Inflammatory macrophage (primary cell): ENCODE measurements at places on chromosomes 2 and 18.

DNA sequence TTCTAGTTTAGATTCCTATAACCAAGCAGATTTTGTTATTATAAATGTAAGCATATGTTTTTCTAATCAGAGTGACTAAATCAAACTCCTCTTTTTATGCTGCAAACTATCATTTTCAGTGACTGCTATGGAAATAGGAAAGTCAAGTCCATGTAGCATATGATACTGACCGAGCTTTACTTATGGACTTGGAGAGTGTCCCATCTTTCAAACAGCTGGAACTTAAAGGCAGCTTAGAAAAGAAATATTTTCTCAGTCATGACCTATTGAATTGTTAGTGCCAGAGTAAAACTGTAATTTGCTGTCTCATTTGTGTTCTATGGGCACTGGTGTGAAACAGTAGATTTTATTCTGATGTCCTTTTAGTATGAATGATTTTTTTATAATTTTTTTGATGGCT lies 76.7 kb downstream of the PHLPP1 start:
- no peak for DNase-seq

DNA sequence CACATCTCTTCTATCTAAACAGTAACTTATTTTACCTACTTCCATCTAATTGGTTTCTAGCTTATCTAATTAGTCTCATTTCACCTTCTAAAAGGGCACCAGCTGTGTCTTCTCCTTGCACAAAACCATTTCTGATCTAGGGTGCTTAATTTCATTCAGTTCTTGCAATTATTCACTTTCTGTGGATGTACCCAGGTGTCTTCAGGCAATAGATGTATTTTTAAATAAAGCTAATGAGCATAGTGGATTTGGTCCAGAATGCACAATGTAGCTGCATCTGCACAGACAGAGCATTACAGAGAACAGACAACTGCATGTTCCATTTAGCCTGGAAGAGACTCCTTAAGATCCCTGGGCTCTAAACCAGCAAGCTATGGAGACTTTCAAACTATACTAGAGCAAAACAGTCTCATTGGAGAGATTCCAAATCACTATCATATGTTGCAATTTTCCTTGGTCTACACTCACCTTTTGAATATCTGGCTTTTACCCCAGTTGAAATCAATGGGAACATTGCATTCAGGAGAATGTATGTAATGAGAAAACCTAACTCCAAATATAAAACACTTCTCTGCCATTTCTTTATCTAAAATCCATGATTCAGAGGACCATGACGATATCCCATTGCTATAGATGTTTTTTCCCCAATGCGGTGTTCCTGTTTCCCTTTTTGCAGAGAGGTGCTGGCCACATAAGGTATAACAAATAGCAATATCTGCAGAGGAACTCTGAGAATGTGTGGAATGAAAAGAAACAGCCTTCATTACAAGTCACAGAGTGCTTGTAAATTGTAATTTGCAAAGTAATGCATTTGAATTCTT lies 3.5 kb upstream of the RFX8 start:
- no peak for DNase-seq

- no peak for DNase-seq
Observed at GRCh38 chr2:201839727-201840126, 33.4 kb downstream of the CDK15 start.

DNA sequence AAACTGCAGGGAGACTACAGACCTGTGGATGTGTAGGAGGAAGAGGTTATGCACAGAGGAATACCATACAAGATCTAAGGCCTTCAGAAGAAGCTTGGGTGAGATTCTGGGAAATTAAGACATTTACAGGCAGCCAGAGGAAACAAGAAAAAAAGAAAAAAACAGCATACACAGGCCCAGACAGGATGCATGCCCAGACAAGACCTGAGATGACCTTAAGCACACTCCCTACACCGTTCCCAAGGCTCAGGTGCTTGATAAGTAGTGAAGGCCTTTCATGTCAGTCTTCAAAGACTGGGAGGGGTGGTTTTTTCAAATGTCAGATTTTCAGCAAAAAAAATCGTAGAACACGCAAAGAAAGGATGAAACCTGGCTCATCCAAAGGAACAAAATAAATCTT lies 83.0 kb downstream of the CCDC138 start:
- DNase-seq: no peak
